ENCODE measurements at places on chromosomes 2 and 18.

DNA sequence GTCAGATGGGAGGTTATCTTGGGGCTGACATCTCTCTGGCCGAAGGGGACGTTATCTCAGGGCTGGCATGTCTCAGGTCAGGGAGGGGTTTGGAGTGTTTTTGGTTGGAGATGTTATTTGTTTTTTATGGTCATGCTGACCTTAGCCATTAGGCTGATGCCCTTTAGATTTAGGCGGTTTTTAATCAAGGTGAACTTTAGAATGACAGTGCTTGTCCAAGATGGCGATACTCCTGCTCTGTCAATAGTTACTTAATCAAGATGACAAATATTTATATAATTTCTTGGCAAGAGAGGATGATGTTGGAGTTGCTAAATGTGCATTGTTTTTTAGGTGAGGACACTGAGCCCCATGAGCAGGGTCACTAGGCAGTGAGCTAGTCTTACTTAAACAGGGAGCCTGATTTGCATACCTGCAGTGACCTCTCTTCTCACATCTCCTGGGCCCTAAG lies 34.5 kb downstream of the MERTK start:
- DNase-seq: no peak

DNA sequence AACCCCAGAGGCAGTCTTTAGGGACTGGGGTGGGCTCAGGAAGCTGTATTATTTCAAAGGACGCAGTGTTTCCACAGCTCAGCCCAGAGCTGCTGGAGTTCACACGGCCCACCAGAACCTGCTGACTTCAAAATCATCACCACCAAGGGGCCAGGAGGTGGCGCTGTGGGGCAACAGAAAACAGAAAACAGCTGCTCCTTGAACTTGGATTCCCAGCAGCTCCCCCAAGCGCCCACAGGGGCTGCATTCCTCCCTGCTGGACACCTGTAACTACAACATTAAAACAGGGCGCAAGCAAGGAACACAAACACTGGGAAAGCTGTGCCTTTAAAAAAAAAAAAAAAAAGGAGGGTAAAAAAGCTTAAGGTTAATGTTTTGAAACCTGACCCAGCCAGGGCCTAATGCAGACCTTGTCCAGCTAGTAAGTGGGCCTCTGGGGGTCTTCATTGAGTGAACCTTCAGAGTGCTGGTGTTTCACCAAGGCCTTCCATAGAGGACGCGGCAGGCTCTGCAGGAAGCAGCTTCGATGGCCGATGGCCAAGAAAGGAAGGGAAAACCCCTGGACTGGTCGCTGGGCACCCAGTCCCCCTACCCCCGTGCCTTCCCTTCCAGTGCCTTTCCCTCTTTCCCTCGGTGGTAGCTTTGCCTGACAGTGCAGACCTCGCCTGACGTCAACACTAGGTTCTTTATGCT lies 25.9 kb downstream of the MLPH start:
- DNase-seq: peak; percentile 84

DNA sequence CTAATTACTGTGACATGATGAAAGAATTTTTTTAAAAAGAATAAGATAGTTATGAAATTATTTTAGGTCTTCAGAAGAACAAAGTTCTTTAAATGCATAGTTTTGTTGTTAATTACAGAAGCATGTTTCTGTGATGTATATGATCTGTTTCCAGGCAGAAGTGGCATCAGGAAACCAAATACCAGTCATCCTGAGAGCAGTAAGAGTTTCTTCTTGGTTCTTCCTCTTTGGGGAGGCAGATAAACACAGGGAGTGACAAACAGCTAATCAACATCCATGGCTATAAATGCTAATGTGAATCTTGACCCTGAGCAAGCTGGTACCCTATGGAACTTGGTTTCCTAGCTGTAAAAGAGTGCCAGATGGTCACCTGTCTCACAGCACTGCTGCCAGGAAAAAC lies 29.2 kb downstream of the WIPF1 start:
- no peak for DNase-seq

DNA sequence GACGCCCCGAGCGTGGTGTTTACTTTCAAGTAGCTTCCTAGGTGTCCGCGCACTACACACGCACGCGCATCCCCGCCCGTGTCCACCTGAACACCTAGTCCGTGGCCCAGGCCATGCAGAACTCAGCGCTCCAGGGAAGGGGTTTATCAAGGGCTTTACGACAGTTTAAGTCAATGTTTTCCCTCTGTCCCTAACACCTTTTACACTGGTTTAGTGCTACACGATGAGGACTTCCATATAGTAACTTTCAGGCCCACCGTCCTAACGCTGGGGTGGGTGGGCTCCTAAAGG lies 1.4 kb upstream of the BCL2 start:
- no peak for DNase-seq

DNA sequence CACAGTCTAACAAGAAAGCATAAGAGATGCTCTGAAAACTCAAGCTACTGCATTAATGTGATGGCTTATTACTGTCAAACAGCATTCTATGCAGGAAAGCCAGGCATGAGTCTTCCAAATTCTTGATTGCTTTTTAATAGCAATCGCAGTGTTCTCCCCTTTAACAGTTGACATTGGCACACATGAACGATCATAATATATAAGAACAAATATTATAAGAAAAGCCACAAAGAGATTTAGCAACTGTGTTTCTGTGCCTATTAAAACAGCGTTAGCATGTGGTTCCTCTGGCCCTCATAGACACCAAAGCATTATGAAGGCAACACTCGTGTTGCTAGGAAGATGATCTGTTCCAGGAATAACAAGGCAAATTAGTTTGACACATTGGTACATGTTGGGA lies 245.0 kb downstream of the ACKR3 start:
- DNase-seq: no peak

- DNase-seq: peak; percentile 61
Observed at GRCh38 chr2:25821225-25822056, 56.8 kb downstream of the ASXL2 start.

GRCh38 chr2:133415210-133415876 lies 152.9 kb downstream of the NCKAP5 start:
- no peak for DNase-seq

- no peak for DNase-seq
Observed at GRCh38 chr2:88913280-88913679, 221.8 kb downstream of the RPIA start.

DNA sequence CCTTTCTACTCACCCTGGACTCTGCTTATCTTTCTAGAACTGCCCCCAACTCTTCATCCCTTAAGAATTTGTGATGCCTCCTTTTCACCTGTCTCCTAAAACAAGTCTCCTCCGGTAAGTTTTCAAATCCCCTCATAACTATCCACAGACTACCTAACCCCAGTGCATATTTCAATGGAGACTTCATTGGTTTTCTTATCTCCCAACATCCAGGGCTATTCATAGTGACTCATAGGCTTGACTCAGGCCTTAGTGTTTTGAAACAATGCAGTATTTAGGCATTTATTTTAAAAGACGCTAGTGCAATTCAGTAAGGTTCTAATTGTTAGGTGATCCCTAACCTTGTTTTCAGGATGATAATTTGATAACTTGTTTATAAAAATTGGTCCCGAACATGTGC lies 399.2 kb downstream of the CPS1 start:
- DNase-seq: peak; percentile 59

GRCh38 chr2:164705412-164706167 lies 84.3 kb upstream of the GRB14 start:
- no peak for DNase-seq

DNA sequence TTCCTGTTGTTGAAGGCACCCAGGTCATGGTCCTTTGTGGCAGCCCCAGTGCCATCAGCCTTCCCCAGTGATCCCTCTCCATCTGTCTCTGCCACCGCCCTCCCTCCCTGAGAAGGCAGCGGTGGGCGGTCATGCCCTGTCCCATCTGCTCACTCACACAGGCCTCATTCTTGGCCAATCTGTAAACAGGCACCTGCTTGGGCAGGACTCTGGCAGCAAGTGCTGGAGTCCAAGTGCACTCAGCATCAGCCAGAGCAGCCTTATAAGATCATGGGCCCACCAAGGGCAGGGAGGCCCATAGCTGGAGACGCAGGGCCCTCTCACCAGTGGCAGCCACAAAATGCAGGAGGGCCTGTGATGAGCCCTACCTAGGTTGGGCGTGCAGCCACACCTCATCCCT lies 140.9 kb downstream of the TWIST2 start:
- DNase-seq: no peak

- DNase-seq: no peak
Observed at GRCh38 chr2:115460008-115460407, 1017.6 kb downstream of the DPP10 start.

- DNase-seq: no peak
Observed at GRCh38 chr18:58315041-58315440, 271.0 kb downstream of the NEDD4L start.

DNA sequence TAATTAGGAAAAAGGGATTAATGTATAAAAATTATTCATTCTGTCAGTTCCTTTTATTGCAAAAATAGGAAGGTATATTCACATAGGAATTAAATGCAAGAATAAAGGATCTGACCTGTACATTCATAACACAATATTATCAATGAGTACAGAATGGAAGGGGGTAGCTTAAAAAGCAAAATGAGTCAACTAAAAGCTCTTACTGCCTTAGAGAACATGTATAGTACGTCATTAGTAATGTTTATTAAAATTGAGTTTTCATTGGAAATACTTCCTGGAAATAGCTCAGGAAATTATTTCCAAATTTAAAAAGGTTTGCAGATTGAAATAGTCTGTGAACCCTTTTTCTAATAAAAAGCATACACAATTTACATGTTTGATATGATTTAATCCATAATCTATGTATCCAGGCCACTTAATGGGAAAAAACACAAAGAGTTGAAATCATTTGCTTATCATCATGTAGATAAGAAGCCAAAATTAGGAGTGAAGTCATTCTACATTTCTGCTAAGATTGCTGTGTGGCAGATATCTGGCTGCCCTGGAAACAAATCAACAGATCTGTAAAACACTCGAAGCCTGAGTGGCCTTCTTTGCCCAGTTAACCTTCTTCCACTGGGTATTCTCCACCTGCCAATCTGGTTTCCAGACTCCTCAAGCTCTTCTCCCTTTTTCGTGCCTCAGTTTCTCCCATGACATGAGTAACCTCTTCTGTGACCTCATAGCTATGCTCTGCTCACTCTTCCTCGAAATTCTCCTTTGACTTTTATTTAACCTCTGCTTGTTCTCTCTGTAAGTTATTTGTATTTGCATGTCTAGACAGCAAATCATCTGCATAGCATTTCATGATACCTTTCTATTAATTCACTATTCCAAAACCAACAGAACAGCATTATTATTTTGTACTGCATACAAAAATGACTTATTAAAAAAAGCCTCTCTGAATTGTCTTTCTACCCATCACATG lies 181.2 kb upstream of the REV1 start:
- DNase-seq: no peak

DNA sequence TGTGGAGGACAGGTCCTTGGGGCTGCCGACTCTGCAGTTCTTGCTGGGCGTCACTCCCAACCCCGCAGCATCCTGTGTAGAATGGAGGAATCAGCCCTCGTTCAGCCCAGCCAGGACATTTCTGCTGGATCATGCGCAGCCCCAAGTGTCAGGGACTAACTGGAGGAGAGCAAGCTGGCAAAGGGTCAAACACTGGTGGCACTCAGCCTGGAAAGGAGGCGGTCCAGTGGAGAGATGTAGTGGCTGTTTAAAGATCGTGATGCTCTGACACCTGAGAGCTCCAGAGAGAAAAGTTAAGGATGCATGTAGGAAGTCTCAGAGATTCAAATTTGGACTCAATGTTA lies 63.6 kb upstream of the SH3RF3 start:
- DNase-seq: no peak

GRCh38 chr2:196544906-196545433 lies 94.5 kb upstream of the CCDC150 start:
- DNase-seq: no peak

DNA sequence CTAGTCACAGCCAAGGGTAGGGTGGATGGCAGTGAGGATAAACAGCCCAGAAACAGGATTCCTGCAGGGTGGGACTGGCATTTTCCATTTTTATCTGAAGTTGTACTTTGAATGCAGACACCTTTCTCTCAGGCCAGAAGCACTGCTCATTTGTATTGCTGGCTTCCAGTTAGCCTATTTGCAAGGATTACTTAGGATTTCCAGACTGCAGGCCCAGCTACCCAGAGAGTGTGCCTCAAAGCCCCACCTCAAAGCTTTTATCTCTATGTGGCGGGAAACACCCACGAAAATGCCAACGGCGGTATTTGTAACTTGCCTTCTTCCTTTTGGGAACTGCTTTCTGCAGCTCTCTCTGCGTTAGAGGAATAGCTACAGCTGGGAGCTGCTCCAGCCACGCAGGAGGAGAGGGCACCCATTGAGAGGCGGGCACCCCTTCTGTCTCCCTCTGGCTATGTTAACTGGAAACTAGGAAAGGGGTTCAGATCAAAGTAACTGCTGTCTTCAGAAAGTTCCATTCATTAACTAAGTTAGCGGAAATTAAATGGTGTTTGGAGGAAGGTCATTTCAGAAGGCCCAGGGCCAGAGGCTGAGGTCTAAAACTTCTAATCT lies 144.9 kb downstream of the TGIF1 start:
- peak; percentile 92 for DNase-seq

DNA sequence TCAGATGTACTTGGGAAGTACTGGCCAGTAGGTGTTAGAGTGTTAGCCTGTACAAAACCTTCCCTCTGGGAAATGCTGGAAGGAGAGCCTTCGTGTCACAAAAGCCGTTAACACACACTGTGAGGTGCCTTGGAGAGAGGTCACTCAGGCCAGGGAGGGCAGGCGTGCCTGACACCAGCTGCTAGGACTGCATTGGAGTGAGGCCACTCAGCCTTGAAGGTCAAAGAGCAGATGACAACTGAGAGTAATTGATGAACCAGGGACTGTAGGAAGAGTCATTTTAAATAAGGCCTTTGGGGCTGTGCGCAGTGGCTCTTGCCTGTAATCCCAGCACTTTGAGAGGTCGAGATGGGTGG lies 45.4 kb downstream of the ASAP2 start:
- no peak for DNase-seq

- DNase-seq: peak; percentile 88
Observed at GRCh38 chr2:68287580-68288441, 31.9 kb downstream of the CNRIP1 start.

DNA sequence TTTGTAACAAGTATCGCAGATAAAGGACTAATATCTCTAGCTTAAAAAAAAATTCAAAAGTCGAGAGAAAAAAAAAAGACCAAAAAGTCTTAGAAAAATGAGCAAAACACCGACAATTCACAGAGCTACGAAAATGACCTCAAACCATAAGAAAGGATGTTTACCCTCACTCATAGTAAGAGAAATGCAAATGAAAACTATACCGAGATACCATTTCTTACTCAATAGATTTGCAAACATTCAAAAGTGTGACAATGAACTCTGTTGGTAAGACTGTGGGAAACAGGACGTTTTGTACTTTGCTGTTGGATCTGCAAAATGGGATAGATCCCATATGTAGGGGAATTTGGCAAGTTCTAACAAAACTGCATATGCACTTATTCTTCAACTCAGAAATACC lies 39.9 kb upstream of the LDAH start:
- DNase-seq: no peak

All from OCI-M1 (cell line).